ENCODE measurements at places on chromosomes 6 and 20. TPM values are rescaled to one million over a fixed set of nuclear protein-coding genes. Genes with fewer than 3 reads are reported as not detected.

DNA sequence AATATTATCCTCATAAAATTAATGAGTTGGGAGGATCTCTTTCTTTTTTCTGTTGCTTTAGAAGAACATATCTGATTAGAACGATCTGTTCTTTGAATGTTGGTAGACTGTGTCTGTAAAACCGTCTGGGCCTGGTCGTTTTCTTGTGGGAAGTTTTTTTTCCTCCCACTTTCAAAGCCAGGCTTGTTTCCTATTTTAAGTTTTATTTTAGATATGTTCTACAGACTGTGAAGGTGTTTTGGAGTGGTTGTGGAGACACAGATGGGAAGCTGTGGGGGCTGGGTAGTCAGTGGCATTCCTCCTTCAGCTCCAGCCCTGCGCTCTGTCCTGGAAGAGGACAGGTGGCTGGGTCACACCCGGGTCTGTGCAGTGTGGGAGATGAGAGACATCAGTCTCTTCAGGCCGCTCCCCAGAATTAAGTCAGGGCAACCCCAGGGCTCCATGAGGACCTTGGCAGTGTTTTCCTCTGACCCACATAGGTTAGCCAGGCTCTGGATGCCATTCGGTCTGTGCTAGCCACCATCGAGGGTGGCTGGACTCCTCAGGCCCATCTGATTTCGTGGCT lies 92.0 kb upstream of the SCP2D1 start:
- no peak for DNase-seq

- DNase-seq = no peak
These were observed 115.4 kb downstream of the LAMP5 start for GRCh38 chr20:9629831-9630230.

The CRIP3 gene
- total RNA-seq = 0.66 TPM

DNA sequence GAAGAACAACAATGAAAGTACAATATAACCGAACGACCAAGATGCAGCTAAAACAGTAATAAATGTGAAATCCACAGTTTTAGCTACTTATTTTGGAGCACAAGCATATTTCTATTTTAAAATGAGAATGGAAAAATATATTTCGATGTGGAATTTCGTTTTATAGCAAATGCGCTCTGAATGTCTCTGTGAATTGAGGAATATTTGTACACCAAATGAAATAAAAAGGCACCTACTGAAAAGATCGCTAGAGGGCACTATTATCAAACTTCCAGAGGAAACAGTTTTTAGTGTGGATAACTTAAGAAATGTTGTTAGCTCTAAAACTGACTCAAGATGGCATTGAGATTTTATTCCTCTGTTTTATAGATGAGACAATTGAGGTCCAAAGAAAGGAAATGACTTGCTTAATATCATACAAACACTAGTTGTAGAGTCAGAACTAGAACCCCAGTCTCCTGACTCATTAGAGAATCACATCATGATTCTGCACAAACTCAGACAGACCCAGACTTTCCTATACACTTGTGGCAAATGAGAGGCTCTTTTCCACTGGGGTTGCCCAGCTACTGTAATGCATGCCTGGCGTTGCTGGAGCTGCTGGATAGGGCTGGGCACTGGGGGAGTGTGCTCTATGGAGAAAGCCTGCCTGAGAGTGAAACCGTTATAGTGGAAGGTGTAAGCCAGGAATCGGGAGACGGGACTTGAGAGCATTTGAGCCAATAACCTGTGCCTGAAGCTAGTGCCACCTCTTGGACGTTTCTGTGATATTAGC lies 51.9 kb downstream of the GCLC start:
- DNase-seq = peak; percentile 46

DNA sequence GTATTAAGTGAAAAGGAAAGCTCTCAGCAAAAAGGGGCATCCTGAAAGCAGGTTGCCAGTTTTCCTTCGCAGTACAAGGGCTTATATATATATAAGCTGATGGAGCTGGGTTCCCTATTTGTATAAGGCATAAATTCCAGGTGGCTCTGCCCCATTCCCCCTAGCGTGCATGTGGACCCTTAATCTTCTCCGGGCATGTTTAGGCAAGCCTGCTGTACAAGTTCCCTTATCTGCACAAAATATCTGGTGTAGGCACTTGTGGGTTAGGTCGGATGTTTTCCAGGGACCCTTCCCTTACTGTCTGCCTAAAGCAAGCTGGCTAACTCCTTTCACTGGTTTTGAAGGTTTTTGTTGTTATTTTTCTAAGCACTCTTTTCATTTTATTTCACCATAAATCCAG lies 140.7 kb downstream of the FUT9 start:
- no peak for DNase-seq

The HEY2 gene
- total RNA-seq = not detected

The AKAP12 gene
- 0.85 TPM for total RNA-seq

GRCh38 chr6:136566851-136567250 lies 16.6 kb upstream of the MAP7 start:
- no peak for DNase-seq

The OR2B6 gene
- 0.23 TPM for total RNA-seq

GRCh38 chr20:59831024-59831915 lies 102.2 kb downstream of the SYCP2 start:
- peak; percentile 34 for DNase-seq

The SIGLEC1 gene
- not detected for total RNA-seq

DNA sequence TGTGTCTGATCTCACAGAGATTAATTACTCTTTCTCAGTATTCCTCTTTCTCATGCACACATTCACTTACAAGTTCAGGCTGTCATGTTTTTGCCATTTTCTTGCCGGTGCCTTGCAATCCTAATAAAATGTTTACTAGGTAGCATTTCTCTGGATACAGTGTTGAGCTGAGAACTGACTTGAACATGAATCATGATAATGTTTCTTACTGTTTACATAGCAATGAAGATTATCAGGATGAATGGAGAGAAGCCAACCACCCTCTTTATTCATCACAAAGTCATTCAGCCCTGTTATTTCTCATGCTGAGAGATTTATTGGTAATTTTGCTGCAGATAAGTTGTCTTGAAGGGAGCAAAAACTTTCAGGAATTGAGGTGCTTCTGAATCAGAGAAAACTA lies 185.5 kb upstream of the ECI2 start:
- DNase-seq = no peak

- DNase-seq = no peak
These were observed 547.6 kb downstream of the HAO1 start for GRCh38 chr20:7392542-7393206.

The BRPF3 gene
- 13.4 TPM for total RNA-seq

GRCh38 chr6:75418233-75418632 lies 75.4 kb downstream of the FILIP1 start:
- no peak for DNase-seq

The ADIG gene
- total RNA-seq = not detected

- DNase-seq = peak; percentile 66
These were observed 31.8 kb downstream of the PSMF1 start for GRCh38 chr20:1150218-1150617.

GRCh38 chr6:18515767-18516166 lies 128.6 kb downstream of the RNF144B start:
- DNase-seq = no peak

- DNase-seq = no peak
These were observed 34.1 kb downstream of the CDS2 start for GRCh38 chr20:5160882-5161281.

- DNase-seq = peak; percentile 84
These were observed 697 bp downstream of the PPT2 start for GRCh38 chr6:32154514-32155161.

- peak; percentile 29 for DNase-seq
These were observed 8.0 kb upstream of the NKX2-2 start for GRCh38 chr20:21521596-21522480.

DNA sequence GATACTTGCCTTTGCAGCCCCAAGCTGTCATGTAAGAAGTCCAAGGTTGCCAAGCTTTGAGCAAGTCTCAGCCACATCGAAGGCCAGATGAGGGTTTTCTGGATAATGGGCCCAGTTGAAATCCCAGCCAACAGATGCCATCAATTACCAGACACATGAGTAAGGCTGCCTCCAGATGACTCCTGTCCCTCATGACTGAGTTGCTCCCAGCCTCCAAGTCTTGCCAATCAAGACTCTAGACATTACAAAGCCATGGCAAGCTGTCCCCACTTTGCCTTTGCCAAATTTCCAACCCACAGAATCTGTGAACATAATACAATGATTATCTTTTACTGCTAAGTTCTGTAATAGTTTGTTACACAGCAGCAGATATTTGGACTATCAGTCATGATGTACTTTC lies 76.8 kb upstream of the ARMC2 start:
- DNase-seq = no peak

- DNase-seq = no peak
These were observed 71.5 kb upstream of the PLN start for GRCh38 chr6:118476551-118476950.

- no peak for DNase-seq
These were observed 43.0 kb downstream of the FRK start for GRCh38 chr6:116017546-116018295.

Measured in activated CD8-positive, alpha-beta memory T cell treated with anti-CD3 and anti-CD28 coated beads, Interleukin-2, amount 10 ng/mL, durations not matched to agents 7 days and 5 days (primary cell).